ENCODE measurements at places on chromosomes 11 and 22.

GRCh38 chr11:70628855-70629844 lies 230.8 kb downstream of the CTTN start:
- DNase-seq = no peak

- DNase-seq = no peak
Measured at GRCh38 chr11:61580271-61580888, 496 bp downstream of the SYT7 start.

DNA sequence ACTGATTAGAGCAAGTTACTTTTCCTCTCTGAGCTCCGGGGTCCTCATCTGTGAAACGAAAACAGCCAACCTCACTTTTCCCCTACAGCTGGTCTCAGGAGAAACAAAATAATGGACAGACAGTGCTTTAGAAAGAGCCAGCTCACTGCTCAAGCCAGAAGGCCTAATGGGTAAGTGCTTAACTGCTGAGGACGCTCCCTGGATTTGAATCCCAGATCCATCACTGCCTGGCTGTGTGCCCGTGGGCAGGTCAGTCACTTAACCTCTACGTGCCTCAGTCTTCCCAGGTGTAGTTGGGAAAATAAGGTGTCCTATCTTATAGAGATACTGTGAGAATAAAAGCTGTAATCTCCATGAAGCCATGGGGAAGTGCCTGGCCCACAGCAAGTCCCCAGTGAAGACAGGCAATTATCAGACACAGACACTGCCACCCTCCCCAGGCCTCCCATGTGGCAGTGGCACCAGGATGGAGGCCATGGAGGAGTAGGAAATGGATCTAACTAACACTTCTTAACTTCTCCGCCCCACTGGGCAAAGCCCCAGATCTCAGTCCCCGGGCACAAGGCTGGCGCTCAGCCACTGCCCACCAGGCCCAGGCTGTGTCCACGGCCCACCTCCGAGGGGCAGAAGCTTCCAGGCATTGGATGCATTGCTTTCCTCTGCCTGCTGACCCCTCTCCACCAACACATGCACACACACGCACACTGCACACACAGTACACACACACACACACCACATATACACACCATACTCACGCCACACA lies 9.2 kb downstream of the TP53I11 start:
- no peak for DNase-seq

DNA sequence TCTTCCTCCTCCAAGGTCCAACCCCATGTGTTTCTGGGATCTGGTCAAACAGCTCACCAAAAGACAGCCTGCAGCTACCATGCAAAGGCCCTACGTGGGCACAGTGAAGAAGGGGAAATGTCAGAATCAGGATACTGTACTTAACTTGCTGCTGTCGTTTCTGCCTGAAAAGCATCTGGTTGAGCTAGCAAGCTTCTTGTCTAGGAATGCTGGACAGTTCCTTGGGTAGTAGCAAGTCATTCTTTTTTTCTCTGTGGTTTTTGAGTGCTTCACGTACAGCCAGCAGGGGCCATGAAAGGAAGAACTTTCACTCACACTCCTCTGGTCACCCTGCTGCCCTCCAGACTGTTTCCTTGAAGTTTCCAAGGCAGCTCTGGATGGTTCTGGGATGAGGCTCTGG lies 24.7 kb downstream of the RCOR2 start:
- no peak for DNase-seq

DNA sequence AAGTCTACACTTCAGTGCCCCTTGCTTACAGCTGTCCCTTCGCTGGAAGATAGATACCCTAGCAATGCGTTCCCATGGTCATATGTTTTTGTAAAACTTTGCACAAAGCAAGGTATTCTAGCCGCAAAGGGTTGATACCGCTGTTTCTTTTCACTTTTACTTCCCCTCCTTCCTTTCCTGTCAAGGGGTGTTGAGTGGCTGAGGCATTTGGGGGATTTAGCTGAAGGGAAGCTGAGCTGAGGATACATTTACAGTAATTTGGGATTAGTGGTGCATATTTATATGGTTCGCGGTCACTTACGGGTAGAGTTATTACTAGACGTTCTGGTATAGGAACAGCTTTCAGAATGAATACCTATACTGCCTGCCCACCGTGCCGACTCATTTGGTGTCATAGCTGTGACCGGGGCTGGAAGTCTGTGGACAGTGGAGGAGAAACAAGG lies 86.9 kb upstream of the WNT11 start:
- no peak for DNase-seq

- no peak for DNase-seq
Measured at GRCh38 chr11:120789391-120789790, 234.5 kb upstream of the TBCEL start.

DNA sequence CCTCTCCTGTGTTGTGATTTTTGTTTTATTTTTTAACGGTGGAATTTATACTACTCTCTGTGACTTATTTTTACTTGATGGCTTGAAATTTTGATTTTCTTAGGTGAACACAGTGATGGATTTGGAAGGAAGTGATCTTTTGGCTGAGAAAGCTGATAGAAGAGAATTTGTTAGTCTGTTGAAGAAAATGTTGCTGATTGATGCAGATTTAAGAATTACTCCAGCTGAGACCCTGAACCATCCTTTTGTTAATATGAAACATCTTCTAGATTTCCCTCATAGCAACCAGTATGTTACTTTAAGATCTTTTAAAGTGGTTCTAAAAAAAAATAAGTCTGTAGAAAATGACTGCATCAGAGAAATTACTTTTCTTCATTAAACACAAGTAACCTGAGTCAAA lies 82.1 kb downstream of the HIPK3 start:
- DNase-seq = no peak

Measured in CD4-positive, alpha-beta T cell treated with Interleukin-6 at 100 ng/mL for 8 hours (primary cell).